Amniotic stem cell (primary cell): ENCODE measurements at places on chromosomes 2 and 18.
A peak's percentile ranks its signal among the peaks of the same experiment; 100 is the strongest.

DNA sequence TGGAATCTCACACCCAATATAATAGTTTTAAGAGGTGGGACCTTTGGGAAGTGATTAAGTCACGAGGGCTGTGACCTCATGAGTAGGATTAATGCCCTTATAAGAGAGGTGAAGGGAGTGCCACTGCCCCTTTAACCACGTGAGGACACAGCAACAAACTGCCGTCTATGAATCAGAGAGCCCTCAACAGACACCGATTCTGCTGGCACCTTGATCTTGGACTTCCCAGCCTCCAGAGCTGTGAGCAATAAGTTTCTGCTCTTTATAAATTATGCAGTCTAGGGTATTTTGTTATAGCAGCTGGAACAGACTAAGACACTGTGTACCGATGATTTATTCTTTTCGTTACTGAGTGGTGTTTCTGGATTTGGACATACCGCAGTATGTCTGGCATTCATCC, 56.2 kb downstream of the RRM2 start:
- no peak for DNase-seq

DNA sequence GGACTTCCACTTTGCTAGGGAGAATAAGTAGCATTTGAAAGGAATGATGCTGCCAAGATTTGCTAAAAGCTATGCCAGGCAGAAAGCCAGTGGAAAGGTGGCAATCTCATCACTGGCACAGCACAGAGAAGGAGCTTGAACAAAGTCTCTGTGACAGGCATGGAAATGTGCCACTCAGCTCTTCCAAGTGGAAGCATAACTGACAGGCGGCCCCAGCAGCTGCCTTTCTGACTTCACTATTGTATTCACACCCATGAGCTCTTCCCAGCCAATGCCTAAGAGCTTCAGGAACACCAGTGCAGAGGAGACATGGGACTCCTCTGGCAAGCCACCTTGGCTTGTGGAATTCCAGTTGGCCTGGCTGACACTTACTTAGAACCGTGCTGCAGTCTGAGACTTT, 134.6 kb upstream of the REG3G start:
- DNase-seq = no peak

DNA sequence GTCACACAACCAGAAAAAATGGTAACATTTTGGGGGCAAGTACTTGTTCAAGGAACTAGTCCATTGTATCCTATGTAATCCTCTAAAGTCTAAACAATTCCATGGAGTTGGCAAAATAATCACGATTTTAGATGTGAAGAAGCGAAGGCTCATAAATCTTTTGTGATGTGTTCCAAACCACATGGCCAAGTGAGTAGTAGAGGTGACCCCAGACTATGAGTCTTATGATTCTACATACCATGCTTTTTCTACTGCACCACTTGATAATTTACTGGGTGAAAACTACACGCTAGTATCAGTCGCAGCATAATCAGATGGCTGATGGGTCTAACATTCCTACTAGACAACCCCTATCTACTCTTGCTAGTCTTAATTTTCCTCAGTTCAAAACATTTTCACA, 371.4 kb downstream of the OSR1 start:
- DNase-seq = no peak

- no peak for DNase-seq
Measured at GRCh38 chr18:63113899-63114565, 205.5 kb downstream of the BCL2 start.

- no peak for DNase-seq
Measured at GRCh38 chr2:45607701-45608100, 3.4 kb downstream of the SRBD1 start.

DNA sequence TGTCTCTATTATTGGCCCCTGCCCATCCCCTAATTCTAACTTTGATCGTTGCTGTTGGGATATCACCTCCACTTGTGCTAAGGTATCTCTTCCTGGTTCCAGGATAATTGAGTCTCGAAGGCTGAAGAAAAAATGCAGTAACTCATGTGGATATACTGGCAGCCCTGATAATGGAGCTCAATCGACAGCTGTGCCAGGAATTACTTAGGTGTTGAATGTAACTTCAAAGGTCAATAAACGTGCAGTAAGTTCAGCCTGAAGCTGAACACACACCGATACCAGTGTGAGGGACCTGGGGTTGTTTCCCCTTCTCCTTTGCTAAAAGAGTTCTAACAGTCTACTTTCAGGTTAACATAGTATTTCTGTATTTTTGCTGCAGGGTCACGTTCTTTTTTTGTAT, 11.9 kb upstream of the REG3G start:
- DNase-seq = no peak

GRCh38 chr2:237383991-237384671, 29.8 kb downstream of the COL6A3 start:
- DNase-seq = no peak

GRCh38 chr2:235021752-235022151, 69.9 kb downstream of the SH3BP4 start:
- peak; percentile 77 for DNase-seq
